ENCODE measurements at places on chromosomes 7 and 10.

DNA sequence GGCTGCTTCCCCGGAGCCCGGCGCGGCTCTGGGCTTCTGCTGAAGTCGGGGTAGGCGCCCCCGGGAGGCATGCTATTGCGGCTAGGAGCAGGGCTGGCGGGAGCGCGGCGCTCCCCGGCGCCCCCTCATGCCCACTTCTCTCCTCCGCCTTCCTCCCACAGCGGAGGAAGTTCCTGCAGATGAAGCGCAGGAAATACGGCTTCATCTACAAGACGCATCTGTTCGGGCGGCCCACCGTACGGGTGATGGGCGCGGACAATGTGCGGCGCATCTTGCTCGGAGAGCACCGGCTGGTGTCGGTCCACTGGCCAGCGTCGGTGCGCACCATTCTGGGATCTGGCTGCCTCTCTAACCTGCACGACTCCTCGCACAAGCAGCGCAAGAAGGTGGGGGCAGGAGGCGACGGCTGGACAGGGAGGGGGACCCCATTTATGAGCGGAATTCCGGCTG is 479 bp downstream of the CYP26A1 start:
- DNase-seq = no peak

DNA sequence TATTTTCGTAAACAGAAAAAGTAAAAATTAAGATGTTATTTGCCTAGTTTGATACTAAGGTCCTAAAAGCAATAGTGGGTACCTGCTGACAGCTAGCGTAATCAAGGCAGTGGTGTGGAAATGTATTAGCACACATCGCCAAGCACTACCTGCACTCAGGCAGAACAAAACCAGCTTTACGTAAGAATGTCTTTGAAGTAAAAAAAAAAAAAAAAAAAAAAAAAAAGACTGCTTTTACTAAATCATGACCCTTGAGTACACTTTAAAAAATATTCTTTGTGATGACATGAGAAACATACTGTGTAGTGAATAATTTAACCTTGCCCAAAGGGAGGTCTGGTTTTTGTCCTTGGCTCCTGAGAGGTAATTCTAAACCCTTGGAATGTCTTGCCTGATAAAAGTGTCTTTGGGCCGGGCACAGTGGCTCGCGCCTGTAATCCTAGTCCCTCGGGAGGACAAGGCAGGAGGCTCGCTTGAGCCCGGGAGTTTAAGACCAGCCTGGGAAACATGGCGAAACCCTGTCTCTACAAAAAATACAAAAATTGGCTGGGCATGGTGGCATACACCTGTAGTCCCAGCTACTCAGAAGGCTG is 12.7 kb downstream of the XRCC2 start:
- DNase-seq = no peak

DNA sequence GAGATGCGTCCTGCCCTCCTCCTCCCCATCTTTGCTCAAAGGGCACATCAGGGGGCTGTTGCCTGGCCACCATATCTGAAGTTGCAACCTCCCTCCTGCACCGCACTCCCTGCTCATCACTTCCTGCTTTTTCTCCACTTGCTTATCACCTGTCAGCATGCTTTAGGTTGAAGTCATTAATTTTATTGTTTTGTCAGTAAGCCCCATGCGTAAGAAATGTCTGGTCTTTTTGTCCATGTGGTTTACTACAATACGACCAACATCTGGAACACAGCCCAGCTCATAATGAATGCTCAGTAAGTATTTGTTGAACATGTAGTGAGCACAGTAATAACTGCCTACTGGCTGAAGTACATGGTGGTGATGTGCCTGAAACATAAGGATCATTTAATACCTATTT is 71.6 kb upstream of the GJD4 start:
- DNase-seq = no peak

DNA sequence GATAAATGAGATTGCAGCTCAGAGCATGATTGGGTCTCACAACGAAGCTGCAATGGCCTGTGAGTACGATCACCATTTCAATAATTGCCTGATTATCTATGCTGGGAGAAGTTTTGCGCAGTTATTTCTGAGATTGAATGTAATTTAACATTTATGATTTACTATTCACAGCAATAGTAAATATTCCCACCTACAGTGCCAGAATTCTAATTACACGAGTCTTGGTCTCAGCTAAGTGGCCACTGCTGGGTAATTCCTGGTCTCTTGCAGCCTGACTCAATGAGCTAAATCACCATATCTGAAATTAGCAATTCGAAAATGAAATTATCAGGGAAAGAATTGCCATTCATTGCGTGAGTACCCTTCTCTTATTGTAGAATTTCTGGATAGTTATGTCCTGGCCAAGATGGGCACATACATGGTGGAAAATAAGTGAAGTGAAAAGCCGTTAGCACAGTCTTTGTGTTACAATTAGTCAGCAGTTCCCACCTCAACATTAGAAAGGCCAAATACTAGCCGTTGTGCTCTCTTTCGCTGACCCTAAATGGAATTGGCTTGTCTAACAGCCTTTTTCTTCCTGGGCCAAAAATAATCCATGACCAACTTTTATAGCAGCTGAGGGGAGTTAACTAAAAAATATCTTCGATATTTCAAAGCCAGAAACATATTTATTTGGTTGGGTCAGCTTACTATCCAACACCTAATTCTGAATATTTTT is 681.0 kb upstream of the C7orf33 start:
- DNase-seq = peak; percentile 3

- DNase-seq = no peak
Measured at GRCh38 chr7:38506004-38506403, 125.2 kb downstream of the AMPH start.

DNA sequence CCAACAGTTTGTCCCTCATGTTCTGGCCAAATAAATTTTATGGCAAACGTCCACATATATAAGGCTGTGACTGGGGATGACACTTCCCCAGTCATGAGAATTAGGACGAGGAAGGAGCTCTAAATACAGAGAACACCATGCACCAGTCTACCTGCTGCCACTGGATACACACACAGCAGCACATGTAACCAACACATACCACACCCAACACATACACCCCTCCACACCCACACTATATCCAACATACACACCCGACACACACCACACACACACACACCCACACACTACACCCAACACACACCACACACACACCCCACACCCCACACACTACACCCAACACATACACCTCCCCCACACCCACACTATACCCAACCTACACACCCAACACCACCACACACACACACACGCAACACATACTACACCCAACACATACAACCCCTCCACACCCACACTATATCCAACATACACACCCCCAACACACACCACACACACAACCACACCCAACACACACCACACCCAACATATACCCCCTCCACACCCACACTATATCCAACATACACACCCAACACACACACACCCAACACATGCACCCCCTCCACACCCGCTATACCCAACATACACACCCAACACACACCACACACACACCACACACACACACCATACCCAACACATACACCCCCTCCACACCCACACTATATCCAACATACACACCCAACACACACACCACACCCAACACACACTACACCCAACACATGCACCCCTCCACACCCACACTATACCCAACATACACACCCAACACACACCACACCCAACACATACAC is 74.1 kb downstream of the HIPK2 start:
- DNase-seq = no peak

Data from myocyte (in vitro differentiated cells).